ENCODE measurements at places on chromosomes 16 and 17. TPM values are rescaled to one million over a fixed set of nuclear protein-coding genes. Genes with fewer than 3 reads are reported as not detected.

DNA sequence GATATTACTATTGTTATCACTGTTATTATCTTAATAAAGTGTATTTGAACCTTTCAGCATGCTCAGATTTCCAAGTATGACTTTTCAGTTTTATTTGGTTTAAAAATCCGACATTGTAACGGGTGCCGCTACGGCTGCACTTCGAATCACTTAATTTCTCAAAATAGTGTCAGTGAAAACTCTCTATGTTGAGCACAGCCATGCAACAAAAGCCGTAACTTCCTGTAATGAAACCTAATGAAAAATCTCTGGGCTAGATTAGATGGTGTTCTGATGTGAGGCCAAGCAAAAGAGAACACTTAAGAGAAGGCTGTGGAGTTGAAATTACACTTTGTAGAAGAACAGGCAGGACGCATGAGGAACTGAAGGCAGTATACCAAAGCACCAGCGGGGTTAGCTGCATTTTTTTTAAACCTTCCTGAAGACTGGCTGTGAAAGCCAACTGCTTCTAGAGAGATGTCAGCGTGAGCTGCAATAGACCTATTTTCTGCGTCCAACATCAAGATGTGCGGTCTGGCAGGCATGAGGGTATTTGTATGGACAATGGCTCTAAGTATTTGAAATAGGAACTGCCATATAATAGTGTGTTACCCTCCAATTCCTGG is 1545.0 kb upstream of the GOT2 start:
- DNase-seq = no peak

- DNase-seq = no peak
Measured at GRCh38 chr17:57751348-57751971, 6.4 kb upstream of the CCDC182 start.

GRCh38 chr17:36183001-36183971 is 6.8 kb upstream of the TBC1D3B start:
- DNase-seq = peak; percentile 82

DNA sequence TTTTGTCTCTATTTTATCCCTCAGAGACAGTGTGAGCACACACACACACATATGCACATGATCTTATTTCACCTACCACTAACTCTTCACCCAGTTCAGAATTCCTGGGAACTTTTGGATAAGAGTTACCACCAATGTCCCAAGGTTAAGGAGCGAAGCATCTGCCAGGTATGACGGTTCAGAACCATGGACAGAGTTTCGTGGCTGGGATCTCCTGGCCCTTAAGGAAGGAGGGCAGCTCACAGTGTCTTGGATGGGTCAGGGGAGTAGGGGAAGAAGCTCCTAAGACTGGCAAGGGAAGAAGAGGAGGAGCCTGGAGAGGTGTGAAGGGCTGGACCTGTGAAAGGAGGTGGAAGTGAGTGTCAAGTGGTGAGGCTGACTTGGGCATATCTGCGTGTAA is 23.0 kb upstream of the TMEM132E start:
- DNase-seq = no peak

DNA sequence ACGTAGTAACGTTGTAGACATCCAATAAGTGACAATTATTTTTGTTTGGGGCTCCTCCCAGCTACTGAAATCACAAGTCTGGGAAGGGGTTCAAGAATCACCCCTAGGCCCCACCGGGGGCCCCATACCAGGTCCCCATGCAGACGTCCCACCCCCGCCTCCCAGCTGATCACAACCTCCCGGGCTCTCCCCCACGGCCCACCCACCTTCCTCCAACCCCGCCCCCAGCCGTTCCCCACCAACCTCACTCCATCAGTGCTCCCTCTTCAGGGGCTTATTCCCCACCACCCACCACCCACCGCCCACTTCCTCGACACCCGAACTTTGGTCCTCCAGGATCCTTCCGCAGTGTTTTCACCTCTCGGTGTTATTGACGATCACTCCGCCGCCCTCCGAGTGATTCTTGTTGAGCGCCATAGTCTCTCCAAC is 240 bp downstream of the WBP2 start:
- no peak for DNase-seq

The WNT9B gene
- total RNA-seq = 1.6 TPM

- DNase-seq = no peak
Measured at GRCh38 chr16:80947708-80948625, 58.7 kb downstream of the CMC2 start.

DNA sequence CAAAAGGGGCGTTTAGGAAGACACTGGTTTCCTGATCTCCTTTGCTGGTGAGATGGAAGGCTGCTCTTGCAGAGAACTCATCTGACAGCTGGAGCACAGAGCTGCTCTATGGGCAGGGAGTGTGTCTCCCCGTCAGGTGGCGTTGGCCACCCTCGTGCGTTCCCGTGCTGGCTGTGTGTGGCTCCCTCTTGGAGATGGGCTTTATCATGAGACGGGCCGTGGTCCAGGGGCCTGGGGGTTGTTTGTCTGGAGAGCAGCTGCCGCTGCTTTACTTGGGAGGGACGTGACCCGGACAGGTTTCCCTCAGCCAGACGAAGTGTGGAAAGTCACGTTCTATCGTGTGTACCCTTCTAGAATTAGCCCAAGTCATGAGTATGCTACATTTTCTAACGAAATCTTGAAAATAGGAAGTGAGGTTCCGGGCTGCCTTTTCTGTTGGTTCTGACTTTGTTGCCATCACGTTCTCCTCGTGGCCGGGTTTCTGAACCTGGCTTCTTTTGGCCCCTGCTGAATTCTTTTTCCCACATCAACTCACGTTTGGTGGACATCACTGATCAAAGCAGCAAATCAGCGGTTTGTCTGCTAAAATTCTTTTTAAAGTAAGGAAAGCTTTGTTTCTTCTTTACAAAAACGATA is 105.6 kb upstream of the CHMP6 start:
- no peak for DNase-seq

DNA sequence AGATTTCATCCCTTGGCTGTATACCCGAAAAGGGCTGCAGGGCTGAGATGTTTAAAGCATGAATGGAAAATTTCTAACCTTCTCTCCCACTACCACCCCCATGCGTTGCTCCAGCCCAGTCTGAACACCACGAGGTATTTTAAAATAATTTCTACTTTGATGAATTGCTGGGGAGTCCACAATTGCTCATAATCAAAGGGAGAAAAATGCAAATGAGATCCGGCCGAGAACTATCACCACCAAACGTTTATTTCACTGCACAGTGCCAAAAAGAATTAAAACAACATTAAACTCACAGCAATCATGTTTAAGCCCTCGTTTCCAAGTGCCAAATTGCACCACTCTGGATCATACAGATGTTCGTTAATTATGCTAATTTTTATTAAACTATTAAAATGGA is 36.7 kb downstream of the SNX11 start:
- no peak for DNase-seq
